Ascending aorta (tissue), 2 donors: ENCODE measurements at places on chromosomes 11 and 22.

DNA sequence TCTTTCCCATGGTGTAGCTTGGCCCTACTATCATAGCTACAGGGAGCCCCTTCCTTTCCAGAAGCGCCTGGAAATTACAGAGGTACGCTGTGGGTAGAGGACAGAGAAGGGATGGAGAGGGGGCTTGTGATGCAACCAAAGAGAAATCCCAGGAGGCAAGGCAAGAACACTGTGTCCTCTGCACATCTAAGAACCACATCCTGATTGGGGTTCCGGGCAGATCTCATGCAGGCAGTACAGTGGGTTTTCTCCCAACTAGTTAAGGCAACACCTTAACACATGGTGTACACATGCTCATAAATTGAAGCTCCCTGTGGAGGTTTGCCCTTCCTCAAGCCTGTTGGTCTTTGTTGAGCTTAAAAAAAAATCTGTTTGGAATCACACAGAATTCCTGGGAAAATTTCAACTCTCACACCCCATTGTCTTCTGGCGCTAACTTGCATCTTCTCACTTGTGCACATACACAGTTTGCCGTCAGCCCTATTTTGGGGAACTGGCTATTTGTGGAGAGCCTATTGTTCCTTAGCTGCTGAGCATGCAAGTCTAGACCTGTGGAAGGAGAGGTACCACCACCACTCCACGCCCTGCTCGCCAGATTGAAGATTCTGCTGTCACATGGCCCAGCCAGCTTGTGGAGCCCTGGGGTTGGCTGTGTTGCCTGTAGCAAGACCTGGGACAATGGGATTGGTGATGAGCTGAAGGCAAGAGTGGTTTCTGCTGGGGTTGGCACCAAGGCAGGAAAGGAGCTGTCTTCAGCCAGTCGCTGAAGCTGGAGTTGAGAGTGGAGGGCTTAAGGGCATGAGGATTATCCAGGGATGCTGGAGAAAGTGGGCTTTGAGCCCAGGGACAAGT lies 52.4 kb downstream of the ALX4 start:
- no peaks in the 10 kb centered on the region for H3K36me3 ChIP-seq
- H3K27ac ChIP-seq: no peak overlapping the region
- H3K4me1 ChIP-seq: no peaks in the 10 kb centered on the region
- H3K27me3 ChIP-seq: no peaks in the 10 kb centered on the region
- DNase-seq: no peak

DNA sequence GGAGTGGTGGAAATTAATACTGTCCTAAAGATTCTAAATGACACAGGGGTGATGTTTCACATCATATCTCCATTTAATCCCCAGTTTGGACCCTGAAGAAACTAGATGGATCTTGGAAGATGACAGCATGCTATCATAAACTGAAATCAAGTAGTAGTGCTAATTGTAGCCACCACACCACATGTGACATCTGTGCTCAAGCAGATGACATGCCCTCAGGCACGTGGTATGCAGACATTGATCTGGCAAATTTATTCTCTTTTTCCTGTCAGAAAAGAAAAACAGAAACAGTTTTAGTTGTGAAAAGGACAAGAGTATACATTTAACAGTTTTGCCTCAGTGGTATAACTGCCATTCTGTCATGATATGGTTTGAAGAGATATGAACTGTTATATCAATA lies 52.9 kb upstream of the PGR start:
- H3K27me3 ChIP-seq: no peaks in the 10 kb centered on the region
- DNase-seq: no peak
- peaks cover under 1% of the 10 kb centered on the region for H3K4me1 ChIP-seq

DNA sequence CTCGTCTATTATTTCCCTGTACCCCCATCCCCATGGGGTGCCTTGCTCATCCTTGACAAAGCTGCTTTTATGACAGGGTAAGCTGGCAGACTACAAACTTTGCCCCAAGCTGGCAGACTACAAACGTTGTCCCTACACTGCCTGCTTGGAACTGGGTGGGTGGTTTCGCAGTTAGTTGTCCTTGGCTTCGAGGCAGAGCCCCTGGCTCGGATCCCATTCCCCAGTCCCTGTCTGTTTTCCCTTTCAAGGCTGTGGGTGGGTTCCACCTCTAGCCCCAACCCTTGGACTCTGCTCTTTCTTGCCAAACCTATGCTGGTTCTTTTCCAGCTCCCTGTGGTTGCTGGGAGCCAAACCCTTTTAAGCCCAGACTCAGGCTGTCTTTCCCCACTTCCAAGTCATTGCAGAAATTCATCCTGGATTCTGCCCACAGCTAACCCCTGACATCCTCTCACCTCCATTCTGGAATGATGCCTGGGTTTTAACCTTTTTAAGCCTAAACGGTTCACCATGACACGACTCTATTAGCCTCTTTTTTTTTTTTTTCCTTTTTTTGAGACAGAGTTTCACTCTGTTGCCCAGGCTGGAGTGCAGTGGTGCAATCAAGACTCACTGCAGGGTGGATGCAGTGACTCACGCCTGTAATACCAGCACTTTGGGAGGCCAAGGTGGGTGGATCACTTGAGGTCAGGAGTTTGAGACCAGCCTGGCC lies 9.2 kb upstream of the RBM14 start:
- peaks cover 3% of the 10 kb centered on the region for H3K4me1 ChIP-seq
- no peak overlapping the region for H3K4me3 ChIP-seq
- peak overlapping the region; percentile 79 for H3K27ac ChIP-seq
- H3K27me3 ChIP-seq: no peaks in the 10 kb centered on the region
- no peaks in the 10 kb centered on the region for H3K36me3 ChIP-seq
- DNase-seq: peak; percentile 89

DNA sequence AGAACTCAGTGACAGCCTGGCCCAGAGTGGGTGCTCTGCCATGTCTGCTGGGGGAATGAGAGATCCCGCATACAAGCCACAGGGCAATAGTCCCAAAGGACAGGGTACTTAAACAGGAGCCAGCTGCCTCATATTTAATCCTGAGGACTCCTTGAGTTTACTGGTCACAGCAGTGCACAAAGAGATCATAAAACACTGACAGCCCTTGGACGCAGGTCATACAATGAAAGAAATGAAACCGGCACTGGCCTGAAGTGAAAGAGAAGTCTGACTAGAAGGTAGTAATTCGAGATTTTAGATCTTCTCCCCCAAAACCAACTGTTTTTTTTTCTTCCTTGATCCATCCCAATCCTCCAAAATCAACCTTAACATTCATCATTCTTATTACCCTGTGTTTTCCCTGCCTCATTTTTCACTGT lies 299.8 kb upstream of the SYN3 start:
- H3K4me1 ChIP-seq: no peaks in the 10 kb centered on the region
- no peak for DNase-seq
- no peaks in the 10 kb centered on the region for H3K36me3 ChIP-seq

DNA sequence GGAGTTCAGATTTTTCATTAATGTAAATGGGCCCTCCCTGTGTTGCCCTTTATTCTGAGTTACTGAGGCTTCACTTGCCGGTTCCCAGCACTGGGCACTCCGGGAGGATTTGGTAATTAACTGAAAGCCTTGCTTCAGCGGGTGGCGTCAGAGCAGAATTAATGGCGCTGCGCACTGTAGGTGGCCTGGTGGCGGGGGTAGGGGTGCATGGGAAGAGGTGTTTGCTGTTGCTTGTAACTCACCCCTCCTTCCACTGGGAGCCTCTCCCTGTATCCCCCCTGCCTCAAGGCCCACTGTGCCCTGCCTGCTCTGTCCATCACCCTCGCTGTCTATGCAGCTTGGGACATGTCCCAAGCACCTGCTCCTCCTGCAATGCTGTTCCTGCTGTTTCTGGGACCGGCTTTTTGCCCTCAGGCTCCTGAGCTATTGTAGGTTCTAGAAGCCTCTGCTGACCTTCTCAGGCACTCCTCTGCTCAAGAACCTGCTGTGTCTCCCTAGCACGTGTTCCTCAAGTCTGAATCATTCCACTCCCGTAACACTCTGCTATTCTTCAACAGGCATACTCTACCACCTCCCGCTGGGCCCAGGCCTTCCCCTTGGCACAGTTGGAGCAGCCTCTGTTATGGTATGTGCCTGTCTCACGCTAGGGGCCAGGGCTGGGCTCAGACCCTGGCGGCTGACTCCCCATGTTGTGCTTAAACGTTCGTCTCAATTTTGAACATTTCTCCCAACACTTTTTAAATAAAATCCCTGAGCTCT lies 24.4 kb downstream of the ARHGAP8 start:
- H3K36me3 ChIP-seq: no peaks in the 10 kb centered on the region
- no peaks in the 10 kb centered on the region for H3K27me3 ChIP-seq
- no peaks in the 10 kb centered on the region for H3K4me1 ChIP-seq
- no peak overlapping the region for H3K4me3 ChIP-seq
- no peak overlapping the region for H3K27ac ChIP-seq

DNA sequence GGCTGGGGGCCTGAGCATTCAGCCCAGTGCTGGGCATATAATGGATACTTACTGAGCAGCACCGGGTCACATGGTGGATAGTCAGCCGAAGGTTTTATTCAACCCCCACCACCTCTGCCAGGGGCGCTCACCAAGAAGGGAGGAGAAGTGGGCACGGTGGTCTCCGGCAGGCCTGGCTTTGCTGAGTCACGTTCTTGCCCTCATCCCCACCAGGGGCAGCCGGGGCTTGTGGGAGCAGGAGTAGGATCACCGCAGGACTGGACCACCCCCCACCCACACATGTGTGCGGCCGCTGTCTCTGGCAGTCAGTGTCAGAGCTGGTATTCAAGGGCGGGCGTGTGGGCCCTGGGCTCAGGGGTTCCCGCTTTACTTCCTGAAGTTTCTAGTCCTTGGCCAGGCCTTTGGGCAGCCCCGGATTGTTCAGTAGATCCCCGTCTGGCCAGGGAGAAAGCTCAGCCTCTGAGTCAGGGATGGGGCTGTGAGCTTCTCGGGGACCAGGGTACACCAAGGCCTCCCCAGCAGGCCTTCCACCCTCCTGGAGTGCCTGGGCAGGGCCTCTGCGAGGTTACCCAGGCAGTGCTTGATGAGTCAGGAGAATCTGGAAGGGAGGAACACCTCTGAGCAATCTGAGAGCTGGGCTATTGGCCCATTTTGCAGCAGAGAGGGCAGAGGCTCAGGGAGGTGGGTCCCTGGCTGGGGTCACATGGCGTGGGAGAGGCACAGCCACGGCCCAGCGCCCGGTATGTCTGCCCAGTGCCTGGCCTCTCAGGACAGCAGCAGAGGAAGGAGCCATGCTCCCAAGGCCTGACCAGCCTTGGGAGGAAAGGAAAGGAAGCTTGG lies 60.6 kb downstream of the RTL6 start:
- H3K27ac ChIP-seq: no peak overlapping the region
- H3K4me1 ChIP-seq: no peaks in the 10 kb centered on the region
- H3K4me3 ChIP-seq: no peak overlapping the region
- H3K36me3 ChIP-seq: no peaks in the 10 kb centered on the region

DNA sequence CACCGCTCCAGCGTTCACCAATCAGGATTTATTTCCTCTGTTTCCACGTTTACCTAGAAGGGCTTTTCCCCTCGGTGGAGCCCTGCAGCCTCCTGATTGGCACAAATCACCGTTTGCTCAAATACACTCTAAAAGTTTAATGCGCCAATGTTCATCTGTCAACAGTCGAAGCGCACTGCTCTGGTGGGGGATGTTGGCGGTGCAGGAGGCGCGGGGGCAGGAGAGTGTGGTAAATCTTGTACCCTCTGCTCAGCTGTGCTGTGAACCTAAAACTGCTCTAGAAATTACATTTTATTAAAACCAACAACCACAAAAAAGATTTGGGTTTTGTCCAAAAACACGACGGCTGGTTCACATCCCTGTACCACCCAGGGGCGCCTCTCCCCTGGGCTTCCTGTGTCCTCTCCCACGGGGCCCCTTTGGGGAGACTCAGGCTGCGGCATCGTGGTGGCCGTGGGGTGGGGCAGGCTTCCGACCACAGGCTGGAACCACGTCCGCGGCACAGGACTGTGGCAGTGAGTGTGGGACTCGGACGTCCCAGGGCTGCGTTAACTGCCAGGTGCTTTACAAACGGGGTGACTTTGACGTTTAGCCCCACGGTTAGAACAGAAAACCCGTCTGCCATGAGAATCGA lies 13.5 kb downstream of the TTLL8 start:
- no peaks in the 10 kb centered on the region for H3K36me3 ChIP-seq
- no peak overlapping the region for H3K27ac ChIP-seq
- no peaks in the 10 kb centered on the region for H3K4me1 ChIP-seq
- H3K27me3 ChIP-seq: no peaks in the 10 kb centered on the region
- H3K4me3 ChIP-seq: no peak overlapping the region
- no peak for DNase-seq

- H3K4me1 ChIP-seq: no peaks in the 10 kb centered on the region
- DNase-seq: no peak
- H3K36me3 ChIP-seq: no peaks in the 10 kb centered on the region
- no peaks in the 10 kb centered on the region for H3K27me3 ChIP-seq
- no peak overlapping the region for H3K4me3 ChIP-seq
- no peak overlapping the region for H3K27ac ChIP-seq
These were observed 87.0 kb downstream of the MPPED1 start for GRCh38 chr22:43498856-43499253.

DNA sequence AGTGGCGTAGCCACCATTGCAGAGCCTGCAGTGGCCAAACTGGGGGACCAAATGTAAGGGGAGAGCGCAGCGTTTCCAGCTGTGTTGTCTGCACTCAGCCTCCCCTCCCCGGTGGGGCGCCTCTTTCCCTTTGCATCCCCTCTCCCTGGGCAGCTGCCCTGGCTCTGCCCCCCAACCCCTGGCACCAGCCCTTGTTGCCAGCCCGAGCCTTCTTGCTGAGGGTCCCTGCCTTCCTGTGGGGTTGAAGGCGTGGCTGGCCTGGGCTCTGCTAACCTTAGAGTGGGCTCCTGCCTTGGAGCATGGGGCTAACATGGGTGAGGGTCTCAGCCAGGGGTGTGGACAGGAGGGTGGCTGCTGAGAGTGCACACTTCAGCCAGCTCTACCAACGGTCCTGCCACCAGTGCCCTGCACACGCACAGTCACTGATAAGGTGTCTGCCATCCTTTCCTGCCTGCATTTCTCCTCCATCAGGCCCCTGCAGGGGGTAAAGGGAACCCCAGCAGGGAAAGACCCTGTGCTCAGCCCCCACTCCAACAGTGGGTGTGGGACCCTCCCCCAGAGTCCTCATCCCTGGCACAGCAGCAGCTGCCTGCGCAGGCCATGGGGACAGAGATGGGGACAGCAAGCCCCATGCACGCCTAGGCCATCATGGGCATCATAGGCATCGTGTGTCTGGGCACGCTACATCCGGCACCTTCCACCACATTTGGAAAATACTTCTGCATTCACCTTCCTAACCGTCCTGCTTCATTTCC lies 43.5 kb downstream of the CERK start:
- no peaks in the 10 kb centered on the region for H3K4me1 ChIP-seq
- DNase-seq: no peak
- H3K27me3 ChIP-seq: no peaks in the 10 kb centered on the region
- H3K36me3 ChIP-seq: peaks cover 92% of the 10 kb centered on the region

GRCh38 chr11:66045177-66045639 lies 3.8 kb downstream of the GAL3ST3 start:
- no peak overlapping the region for H3K27ac ChIP-seq
- no peaks in the 10 kb centered on the region for H3K4me1 ChIP-seq
- no peaks in the 10 kb centered on the region for H3K27me3 ChIP-seq

DNA sequence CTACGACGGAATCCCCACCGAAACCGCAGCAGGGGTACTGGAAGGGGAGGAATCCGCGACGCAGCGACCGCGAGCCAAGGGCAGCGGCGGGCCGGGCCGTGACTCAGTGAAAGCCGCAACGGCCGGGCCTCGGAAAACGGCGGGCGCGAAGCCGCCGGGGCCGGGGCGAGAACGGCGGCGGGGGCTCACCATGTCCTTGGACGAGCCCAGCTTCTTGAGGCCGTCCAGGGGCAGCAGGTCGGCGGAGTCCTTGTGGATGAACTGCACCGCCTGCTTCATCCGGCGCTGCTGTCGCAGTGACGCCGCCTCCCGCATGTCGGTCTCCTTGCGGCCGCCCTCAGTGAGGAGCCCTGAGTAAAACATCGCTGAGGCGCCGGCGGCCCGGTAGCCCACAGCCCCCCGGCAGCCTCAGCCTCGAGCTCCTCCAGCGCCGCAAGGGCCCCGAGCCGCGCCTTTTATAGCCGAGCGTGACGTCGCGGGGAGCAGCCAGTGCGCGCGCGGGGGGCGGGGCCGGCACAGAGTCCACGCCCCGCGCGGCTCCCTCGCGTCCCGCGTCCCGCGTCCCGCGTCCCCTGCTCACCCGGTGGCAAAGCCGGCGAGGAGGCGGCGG lies at the start of gene NRIP3:
Gene NRIP3 (minus strand): TSS at position 429 of the 610 bp plus-strand sequence. CDS start 66 bp downstream, at position 363.
- no peak for DNase-seq
- H3K36me3 ChIP-seq: no peaks in the 10 kb centered on the region
- H3K27ac ChIP-seq: peak within 1 kb of the TSS; percentile 0
